CD4-positive, alpha-beta T cell treated with Interleukin-12 subunit alpha and Interleukin-12 subunit beta, for 1 hour (primary cell): ENCODE measurements at places on chromosomes 4 and X.

- DNase-seq: no peak
Measured at GRCh38 chr4:14602206-14602605, 400.1 kb upstream of the CPEB2 start.

DNA sequence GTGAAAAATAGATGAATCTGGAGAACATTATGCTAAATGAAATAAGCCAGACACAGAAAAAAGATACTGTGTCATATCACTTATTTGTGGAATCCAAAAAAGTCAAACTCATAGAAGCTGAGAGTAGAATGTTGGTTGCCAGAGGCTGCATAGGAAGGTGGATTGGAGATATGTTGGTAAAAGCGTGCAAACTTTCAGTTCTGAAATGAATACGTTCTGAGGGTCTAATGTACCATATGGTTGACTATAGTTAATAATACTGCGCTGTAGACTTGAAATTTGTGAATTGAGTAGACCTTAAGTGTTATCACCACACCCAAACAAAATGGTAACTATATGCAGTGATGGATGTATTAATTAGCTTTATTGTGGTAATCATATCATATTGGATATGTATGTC, 45.0 kb upstream of the UPRT start:
- DNase-seq: no peak

GRCh38 chr4:102139932-102140331, 205.3 kb downstream of the SLC39A8 start:
- no peak for DNase-seq

GRCh38 chrX:71067089-71067488, 1.0 kb downstream of the SNX12 start:
- DNase-seq: no peak

- DNase-seq: no peak
Measured at GRCh38 chrX:13411496-13412207, 91.8 kb upstream of the ATXN3L start.
